Stimulated activated CD4-positive, alpha-beta T cell treated with anti-CD3 and anti-CD28 coated beads, TNF-alpha, amount 100 ng/mL, for 1 hour (primary cell): ENCODE measurements at places on chromosomes 16 and 17.

- DNase-seq = no peak
Observed at GRCh38 chr17:6755731-6756184, at the start of gene XAF1. TSS of gene XAF1 (plus strand) at chr17:6756046. CDS start at chr17:6756079, 33 bp downstream.

DNA sequence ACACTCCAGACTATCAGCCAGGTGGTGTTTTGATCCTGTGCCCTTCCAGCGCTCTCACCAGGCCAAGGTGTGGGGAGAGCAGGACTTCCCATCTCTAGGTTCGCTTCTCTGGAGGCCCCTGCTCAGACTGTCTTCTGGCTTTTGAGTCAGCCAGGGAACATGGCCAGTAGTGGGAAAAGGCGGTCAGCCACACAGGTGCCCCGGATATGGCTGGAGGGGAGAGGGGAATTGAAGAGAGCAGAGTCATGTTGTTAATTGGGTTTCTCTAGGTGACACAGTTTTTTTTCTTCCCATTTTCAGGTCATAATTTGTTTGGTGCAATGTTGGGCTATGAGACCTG lies 1.5 kb downstream of the MINK1 start:
- DNase-seq = no peak

DNA sequence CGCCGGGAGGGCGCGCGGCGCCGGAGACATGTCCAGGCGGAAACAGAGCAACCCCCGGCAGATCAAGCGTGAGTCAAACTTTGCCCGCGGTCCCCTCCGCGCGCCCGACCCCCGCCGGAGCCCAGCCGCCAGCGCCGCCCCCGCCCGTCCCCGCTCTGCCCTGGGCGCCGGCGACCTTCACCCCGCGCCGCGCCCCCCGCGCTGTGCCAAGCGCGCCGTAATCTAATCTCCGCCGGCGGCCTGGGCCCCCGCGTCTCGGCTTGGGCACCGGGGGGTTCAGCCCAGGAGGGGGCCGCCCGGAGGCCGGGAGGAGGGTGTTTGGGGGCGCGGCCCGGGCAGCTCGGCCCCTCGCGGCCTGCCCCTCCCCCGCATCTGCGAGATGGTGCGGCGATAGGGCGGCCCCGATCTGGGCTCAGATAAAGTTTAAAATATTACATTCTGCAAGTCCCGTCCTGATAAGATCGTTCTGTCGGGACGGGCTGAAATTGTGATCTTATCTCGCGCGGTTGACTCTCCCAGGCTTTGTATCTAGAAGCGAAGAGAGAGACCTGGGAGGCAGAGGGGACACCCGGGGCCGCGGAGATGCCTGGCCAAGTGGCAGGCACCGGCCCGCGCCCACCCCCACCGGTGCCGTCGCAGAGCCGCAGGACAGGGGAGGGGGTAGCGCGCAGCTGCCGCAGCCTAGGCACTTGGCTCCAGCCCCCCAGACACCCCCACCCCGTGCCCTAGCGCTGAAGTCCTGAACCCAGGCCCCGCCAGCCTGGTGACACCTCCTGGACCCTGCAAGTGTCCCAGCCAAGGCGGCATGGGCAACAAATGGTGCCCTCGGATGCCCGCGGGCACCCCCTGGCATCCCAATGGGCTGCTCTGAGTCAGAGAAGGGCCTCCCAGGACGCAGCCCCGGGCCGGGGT lies 787 bp downstream of the ZFPM1 start:
- no peak for DNase-seq

DNA sequence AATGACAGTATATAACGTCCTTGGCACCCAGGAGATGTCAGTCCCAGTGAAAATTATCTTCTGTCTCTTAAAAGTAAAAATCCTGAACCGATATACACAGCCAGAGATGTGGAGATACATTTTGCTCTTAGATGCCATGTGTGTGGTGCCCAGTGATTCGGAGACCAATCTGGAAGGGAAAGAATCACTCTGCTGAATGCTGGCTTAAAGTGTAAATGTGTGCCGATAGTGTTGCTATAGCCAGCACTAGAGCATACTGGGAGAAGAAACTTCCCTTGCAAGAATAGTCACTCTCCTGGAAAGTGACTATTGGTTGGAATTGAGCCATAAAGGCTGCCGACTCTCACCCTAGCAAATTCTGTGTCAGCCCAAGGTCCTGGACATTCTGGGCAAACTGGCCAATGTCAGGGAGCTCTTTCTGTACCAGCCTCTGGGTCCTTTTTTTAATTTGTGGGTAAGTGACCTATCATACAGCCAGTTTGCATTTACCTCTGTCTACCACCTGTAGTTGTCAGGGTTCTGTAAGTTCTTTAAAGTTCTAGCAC lies 44.2 kb upstream of the HNF1B start:
- DNase-seq = no peak
